ENCODE measurements at places on chromosomes 12 and 14.
A peak's percentile ranks its signal among the peaks of the same experiment; 100 is the strongest.

- DNase-seq, result no peak
These were observed 176.1 kb downstream of the SLC25A21 start for GRCh38 chr14:36996133-36996856.

GRCh38 chr12:1912580-1913376 is 5.7 kb downstream of the CACNA2D4 start:
- DNase-seq, result no peak

DNA sequence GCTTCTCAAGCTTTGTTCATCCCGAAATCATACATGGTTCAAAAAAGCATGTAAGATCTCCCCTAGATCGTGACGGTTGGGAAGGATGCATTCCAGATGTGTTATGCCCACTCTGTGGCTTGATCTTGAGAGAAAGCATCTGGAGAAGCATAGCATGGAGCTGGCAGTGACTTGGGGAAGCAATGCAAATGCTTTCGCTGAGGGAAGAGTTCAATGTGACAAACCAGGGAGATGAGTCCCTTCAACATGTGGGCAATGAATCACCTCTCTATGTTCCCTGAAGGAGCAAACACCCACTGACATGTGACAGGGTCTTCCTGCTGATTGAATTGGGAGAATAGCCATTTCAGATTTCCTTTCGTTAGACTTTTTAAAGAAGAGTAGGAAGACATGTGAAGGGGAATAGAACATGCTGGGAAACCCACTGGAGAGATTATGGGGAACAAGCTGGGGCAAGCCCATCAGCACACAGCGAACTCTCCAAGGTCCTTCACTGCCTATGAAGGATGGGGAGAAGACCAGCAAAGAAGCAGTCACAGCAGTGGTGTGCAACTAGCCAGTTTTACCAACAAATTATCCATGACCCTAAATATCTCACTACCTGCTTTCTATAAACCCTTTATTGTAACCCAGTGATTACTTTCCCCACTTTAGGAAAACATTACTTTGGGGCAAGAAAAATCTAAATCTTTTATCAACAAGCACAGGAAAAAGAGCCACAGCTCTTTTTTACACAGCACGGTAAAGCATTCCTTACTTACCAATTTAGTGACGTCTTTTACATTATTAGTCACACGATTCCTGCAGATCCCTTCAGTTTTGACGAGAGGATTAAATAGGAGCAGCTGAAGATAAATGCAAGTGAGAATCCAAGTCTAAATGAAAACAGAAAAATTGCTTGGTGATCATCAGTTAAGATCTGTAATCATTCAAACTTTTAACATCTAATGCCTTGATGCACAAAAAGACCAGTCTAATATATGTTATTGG is 35.0 kb downstream of the KITLG start:
- DNase-seq, result no peak

- no peak for DNase-seq
These were observed 12.9 kb upstream of the TNFRSF1A start for GRCh38 chr12:6354495-6355393.

GRCh38 chr14:102182190-102182589 is 42.5 kb downstream of the WDR20 start:
- no peak for DNase-seq

GRCh38 chr12:46663318-46663717 is 162.5 kb downstream of the SLC38A4 start:
- DNase-seq, result no peak

DNA sequence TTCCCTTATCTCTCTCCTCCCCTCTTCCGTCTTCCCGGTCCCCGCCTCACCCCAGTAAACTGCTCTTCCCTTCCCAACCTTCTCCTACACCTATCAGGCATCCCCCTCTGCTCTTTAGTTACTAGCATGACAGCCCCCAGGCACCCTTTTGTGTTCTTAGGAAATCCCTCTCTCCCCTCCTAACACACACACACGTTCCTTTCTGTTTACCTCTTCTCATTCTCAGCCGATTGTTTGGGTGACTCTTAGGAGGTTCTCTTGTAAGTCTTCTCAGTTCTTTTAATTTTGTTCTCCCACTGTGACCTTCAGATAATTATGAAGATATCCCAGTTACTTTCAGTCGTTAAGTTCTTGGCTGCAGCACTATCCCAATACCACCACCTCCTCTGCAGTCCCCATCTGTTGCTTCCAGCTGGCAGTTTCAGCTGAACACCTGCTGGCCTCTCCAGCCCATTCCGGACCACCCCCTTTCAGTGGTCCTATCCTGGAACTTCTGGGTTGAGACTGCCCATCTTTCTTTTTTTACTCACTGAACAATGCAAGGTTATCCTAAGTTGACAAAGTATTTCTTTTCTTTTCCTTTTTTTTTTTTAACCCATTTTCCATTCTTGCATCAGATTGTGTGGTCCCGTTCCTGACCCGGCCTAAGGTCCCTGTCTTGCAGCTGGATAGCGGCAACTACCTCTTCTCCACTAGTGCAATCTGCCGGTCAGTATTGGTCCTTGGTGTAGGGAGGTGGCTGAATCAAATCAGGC is 711 bp downstream of the MARS1 start:
- no peak for DNase-seq

DNA sequence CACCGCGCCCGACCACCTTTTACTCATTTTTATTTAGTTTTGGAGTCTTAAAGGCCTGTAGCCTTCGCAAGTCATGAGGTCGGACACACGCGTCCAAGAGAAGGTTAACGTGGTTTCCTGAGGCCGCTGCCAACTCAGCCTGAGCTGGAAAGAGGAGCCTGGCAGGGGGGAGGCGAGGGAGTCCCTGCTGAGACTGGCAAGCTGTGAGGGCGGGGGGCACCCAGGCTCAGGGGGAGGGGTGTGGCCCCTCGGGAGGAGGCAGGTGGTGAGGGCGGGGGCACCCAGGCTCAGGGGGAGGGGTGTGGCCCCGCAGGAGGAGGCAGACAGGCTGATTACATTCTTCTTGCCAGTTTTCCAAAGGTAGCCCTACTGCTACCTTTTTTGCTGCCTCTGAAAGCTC is 143.2 kb downstream of the PIWIL1 start:
- no peak for DNase-seq

DNA sequence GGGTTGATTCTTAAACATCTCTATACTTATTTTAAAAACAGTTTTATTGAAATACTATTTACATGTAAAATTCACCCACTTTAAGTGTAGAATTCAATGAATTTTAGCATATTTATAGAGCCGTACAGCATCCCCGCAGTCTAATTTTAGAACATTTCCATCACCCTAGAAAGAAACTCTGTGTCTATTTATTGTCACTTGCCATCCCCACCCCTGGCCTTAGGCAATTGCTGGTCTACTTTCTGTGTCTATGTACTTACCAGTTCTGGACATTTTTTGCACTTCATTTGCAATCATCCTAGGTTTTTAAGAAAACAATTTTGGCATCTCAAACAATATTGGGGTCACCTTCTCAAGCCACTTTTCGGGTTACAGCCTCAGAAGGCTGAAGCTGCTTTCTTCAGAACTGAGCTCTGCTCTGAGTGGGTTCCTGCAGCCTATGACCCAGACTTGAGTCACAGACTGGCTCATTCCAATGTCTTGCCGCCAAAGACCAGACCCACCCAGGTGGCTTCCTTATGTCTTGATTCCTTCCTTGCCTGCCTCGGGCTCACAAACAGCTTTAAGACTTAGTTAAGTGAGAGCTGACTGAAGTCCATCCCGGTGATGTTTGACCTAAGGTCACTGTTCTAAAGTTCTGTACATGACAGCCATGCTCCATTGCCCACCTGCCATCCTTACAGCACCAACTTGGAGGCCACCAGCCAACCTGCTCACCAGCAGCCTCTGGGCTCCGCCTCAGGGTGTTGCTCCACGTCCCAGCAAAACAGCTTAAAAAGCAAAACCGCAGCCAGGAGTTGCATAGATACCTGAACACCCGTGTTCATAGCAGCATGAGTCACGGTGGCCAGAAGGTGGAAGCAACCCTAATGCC is 131.5 kb downstream of the CHST11 start:
- no peak for DNase-seq

DNA sequence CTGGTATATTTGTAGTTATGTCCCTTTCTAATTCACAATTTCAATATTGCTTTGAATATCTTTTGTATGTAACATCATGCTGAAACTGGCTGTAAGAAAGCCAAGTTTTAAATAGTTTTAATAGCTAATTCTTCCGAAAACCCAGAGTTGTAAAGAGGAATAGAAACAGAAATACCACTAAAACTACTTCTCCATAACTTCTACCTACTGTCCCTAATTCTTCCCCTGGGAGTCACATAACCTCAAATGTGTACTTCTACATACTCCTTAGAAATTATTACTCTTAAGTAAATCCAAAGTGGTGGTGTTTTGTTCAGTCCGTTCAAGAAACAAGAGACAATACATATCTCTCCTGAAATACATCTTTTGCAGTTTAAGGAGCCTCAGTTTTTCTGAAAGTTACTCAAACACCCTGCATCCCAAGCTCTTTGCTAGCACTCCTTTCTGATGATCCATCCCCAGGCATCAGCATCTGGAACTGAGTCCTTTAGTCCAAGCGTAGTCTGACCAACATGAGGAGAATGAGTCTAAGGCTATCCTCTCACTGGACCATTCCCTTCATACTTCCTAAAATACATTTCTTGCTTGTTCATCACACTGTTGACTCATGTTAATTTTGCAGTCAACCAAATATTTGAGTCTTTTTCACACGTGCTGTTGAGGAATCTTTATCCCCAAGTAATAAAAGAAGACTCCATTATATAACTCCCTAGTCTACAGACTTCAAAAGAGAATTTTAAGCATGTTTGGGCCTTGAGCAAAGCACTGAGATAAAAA is 214.3 kb upstream of the NUDT4 start:
- no peak for DNase-seq

GRCh38 chr12:40146800-40147797 is 41.2 kb upstream of the SLC2A13 start:
- DNase-seq, result no peak

GRCh38 chr14:75393794-75394193 is 34.0 kb upstream of the JDP2 start:
- DNase-seq, result no peak

GRCh38 chr12:1369938-1370500 is 224.4 kb downstream of the FBXL14 start:
- DNase-seq, result no peak

DNA sequence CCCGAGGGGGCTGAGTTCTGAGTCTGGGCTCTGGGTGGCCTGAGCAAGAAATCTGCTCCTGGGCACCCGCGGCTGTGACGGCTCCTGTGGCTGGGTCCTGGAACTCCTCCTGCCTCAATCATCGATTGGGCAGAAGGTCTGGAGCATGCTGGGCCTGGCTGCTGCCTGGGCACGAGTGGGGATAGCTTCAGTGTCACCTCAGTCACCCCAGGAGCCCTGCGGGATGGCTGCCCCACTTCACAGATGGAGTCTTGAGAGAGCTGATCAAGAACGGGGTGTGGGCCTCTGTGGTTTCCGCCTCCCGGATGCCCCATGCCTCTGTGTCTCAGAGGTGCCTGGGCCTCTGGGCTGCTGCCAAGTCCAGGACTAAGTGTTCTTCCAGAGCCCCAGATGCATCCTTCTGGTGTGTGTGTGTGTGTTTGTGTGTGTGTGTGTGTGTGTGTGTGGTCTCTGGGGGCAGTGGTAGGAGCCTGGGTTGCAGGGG is 185.6 kb upstream of the C14orf180 start:
- peak; percentile 40 for DNase-seq

GRCh38 chr12:11836282-11837151 is 187.0 kb downstream of the ETV6 start:
- peak; percentile 22 for DNase-seq

- DNase-seq, result no peak
These were observed 1.5 kb downstream of the COPS7A start for GRCh38 chr12:6725350-6725749.

GRCh38 chr14:81435391-81436295 is 35.5 kb upstream of the STON2 start:
- no peak for DNase-seq

DNA sequence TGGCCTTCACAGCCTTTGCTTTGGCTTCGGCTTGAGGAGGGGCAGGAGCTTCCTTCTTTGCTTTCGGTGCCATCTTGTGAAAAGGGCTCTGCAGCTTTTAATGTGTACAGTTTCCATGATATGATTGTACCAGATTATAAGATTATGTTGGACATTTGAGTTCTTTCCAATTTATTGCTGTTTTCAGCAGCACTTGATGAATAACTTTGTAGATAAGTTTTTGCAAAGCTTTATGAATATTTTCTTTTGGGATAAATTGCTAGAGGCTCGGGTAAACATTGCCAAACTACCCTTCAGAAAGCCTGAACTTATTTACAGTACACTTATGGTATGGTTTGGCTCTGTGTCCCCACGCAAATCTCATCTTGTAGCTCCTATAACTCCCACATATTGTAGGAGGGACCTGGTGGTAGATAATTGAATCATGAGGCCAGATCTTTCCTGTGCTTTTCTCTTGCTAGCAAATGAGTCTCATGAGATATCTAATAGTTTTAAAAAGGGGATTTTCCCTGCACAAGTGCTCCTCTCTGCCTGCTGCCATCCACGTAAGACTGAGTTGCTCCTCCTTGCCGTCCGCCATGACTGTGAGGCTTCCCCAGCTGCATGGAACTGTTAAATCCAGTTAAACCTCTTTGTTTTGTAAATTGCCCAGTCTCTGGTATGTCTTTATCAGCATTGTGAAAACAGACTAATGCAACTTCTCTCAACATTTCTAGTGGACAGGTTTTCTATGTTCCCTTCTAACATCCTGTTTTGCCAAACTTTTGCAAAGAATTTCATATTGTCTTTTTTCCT is 70.4 kb downstream of the RCOR1 start:
- no peak for DNase-seq

GRCh38 chr12:67786086-67786485 is 137.5 kb downstream of the DYRK2 start:
- DNase-seq, result no peak

DNA sequence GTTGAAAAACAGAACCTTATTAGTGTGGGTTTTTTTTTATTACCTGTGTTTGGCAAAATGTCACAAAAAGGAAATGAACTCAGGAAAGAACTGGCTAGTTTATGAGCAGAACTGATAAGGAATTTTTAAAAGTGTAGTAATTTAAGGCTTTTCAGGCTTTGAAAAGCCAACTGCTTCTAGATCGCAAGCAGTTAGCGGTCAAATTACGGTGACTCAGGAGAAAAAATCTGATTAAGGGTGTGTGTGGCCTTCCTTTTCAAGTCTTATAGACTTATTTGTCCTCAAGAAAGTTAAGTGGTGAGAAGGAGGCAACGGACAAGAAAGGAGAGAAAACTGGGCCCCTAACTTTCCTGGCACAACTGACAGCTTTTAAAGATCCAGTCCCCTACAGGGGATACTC is 33.4 kb downstream of the PDZRN4 start:
- DNase-seq, result no peak

- DNase-seq, result no peak
These were observed 396.1 kb downstream of the NAV3 start for GRCh38 chr12:78226763-78227162.

Measured in activated CD4-positive, alpha-beta T cell treated with anti-CD3 and anti-CD28 coated beads, Interleukin-2, amount 50 U/mL, for 4 hours (primary cell).